ENCODE measurements at places on chromosomes 16 and 17.

DNA sequence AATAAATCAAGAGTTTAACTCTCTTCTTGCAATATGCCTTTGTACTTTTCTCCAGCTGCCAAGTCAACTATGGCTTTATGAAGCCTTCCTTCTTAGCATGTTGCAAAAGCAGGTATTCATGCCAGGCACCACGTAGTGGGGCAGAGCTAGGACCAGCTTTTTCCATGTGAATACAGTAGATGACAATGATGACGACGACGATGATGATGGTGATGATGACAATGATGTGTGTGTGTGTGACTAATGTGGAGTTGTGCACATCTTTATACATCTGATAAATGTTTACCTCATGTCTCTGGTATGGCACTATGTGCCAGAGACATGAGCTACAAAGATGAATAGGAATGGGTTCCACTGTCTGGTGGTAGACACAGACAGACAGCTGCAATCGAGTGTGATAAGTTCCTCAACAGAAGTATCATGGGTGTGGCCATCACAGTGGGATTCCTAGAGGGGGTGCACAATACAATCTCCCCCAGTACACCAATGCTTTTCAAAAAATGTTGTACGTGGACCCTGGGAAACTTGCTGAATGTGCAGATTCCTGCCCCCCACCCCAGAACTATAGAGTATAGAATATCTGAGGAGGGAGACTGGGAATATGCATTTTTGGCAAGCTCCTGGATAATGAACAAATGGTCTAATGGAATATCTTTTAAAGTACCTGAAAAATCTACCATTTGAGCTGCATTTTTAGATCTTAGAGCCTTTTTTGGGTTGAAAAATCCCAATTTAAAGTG is 183.4 kb downstream of the ABCC12 start:
- DNase-seq, result no peak

- DNase-seq, result no peak
Measured at GRCh38 chr17:69030169-69030568, 30.6 kb downstream of the ABCA9 start.

DNA sequence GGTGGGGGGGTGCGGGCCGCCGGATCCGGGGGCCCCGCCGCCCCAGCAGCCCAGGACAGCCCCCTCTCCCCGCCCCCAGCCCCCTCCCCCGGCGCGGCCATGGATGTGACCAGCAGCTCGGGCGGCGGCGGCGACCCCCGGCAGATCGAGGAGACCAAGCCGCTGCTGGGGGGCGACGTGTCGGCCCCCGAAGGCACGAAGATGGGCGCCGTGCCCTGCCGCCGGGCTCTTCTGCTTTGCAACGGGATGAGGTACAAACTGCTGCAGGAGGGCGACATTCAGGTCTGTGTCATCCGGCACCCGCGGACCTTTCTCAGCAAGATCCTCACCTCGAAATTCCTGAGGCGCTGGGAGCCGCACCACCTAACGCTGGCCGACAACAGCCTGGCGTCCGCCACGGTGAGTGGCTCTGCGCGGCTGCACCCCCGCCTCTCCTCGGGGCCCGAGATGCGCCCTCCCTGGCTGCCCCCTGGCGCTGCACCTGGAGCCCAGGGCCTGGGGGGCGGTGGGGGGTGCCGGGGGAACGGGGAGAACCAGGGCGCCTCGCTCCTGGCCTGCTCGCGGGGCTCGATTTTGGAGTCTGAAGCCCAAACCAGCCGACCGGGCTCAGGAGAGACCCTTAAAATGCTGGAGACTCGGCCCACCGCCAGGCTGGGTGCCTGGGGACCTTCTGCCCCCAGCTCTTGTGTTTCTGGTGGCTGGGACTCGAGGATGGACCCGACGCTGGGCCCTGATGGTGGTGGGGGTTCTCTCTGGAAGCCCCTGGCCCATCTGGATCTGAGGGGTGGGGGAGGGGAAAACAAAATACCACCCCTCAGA is 744 bp downstream of the CMIP start:
- no peak for DNase-seq

- no peak for DNase-seq
Measured at GRCh38 chr16:17072104-17072503, 398.7 kb downstream of the XYLT1 start.

GRCh38 chr17:66076546-66077190 is 115.3 kb downstream of the CEP112 start:
- DNase-seq, result no peak

DNA sequence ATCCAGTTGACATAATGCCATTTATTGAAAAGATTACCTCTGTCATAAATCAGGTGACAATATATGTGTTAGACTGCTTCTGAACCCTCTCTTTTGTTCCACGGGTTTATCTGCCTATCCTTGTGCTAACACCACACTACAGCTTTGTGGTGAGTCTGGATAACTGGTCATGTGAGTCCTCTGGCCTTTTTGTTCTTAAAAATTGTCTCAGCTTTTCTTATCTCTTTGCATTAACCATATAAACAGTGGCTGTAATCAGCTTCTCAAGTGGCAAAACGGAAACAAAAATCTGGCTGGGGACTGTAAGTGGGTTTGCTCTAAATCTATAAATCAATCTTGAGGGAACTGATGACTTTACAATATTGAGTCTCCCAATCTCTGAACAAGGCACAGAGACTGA is 44.6 kb downstream of the STX8 start:
- no peak for DNase-seq

GRCh38 chr17:27573971-27574525 is 56.9 kb upstream of the LGALS9 start:
- DNase-seq, result peak; percentile 81

- DNase-seq, result no peak
Measured at GRCh38 chr16:86286991-86287663, 223.2 kb upstream of the FOXF1 start.

DNA sequence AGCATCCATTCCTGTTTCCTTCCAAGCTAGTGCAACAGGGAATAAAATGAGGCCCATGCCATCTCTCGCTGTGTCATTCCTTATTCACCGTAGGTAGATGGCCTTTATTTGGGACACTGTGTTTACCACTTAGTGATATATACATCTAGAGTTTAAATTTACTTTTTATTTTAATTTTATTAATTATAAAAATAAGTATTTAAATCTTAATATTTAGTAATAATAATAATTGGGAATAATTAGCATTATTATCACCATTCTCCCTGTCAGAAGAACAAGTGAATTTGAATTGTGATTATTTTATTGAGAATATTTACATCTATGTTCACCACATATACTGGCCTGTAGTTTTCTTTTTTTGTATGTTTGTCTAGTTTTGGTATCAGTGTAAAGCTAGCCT is 692.9 kb upstream of the KIF2B start:
- DNase-seq, result no peak

GRCh38 chr17:78429618-78429995 is 51.2 kb downstream of the PGS1 start:
- DNase-seq, result no peak

GRCh38 chr17:38970804-38971203 is 3.6 kb upstream of the FBXO47 start:
- no peak for DNase-seq

GRCh38 chr17:16991349-16992009 is 19.6 kb upstream of the TNFRSF13B start:
- DNase-seq, result peak; percentile 76

- peak; percentile 28 for DNase-seq
Measured at GRCh38 chr17:77610972-77611521, 347.5 kb upstream of the TNRC6C start.

DNA sequence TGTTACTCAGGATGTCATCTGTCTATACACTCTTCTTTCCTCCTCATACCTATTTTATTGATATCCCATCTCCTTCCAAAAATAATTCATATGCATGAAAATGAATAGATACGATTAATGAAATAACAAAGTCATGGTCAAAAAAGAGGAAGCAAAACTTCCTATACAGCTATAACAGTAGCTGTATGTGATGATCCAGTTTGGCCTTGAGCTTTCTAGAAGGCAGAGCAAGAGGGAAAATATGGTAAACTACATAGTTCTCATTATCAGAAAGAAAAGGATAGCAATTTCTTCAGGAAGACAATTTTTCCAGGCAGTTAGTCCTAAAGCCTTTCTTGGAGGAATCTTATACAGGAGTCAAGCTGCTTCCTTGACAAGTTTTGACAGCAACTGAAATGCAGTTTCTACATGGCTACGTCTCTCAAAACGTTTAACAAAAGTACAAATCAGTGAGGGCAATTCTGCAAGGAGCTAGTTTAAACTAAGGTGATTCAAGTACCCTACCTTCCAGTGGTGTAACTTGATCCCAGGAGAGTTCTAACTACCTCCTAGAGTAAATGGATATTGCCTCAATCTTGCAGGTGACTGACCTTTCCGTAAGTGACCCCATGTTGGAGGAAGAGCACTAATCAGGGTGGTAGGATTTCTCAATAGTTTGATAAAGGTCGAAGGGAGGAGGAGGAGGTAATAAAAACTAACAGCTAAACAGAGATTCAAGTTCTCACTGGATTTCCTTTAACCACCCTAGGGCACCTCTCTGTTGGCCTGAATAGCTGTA is 1.0 kb downstream of the SPAG5 start:
- no peak for DNase-seq

DNA sequence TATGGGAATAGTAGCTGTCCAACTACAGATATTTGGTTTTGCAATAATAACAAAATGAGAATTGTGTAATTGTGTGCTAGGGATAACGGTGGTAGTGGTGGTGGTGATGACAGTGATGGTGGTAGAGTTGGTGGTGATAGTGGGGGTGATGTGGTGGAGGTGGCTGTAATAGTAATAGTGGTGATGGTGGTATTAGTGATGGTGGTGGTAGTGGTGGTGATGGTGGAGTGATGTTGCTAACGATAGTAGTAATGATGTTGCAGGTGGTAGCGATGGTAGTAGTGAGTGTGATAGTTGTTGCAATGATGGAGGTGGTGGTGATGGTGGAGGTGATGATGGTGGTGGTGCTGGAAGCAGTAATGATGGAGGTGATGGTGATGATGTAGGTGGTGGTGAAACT is 94.4 kb downstream of the HS3ST3B1 start:
- no peak for DNase-seq

- DNase-seq, result peak; percentile 61
Measured at GRCh38 chr16:81601008-81601428, 156.4 kb downstream of the CMIP start.

GRCh38 chr17:48025040-48025903 is 12.3 kb downstream of the COPZ2 start:
- peak; percentile 95 for DNase-seq

- no peak for DNase-seq
Measured at GRCh38 chr16:55081622-55082590, 151.2 kb downstream of the IRX5 start.

DNA sequence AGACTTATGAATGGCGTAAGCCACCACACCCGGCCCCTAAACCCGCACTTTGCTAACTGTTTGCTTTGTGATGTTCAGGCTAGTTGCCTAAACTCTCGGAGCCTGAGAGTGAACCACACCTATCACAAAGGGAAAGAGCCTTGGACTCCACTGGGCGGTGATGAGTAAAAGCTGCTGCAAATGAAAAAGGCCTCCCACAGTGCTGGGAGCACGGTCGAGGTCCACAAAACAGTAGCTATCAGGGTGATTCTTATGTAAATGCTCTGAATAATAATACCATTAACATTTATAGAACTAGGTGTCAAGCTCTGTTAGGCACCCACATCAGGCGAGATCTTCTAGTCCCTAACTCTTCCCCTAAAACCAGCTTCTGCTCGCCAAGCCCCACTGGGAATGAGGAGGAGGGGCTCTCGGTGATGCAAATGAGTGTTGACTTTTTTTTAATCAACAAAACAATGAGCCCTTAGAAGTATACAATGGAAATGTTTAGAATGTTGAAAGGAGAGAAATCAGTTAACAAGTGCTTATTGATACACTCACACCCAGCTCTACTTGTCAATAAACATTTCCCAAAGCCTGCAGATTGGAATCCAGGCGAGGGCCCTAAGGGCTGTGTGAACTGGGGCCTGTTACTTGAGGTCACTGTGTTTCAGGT is 19.8 kb downstream of the FBRS start:
- DNase-seq, result no peak

GRCh38 chr16:56956756-56957155 is 5.0 kb upstream of the CETP start:
- no peak for DNase-seq

GRCh38 chr17:199191-199604 is 17.7 kb upstream of the DOC2B start:
- DNase-seq, result peak; percentile 15
